ENCODE measurements at places on chromosomes 1 and 21. TPM values are rescaled to one million over a fixed set of nuclear protein-coding genes. Genes with fewer than 3 reads are reported as not detected.

Gene DENND2C
- total RNA-seq: 3.2 TPM

DNA sequence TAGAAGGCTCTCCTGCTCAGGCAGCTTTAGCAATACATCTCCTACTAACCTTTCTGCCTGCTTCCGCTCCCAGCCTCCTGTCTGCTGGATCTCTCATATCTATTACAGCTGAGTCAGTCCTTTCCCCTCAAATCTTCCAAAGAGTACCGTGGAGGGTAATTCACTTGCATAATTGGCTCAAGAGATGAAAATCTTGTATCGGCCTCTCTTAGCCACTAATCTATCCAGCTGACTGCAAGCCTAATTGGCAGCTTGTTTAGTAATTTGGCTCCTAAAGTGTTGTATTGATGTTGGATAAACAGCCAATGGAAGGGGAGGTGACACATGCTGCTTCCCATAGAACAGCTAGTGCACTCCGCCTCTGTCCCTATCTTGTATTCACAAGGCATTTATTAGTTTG is 195.7 kb downstream of the GPATCH2 start:
- H3K36me3 ChIP-seq: no peaks in the 10 kb centered on the region
- no peaks in the 10 kb centered on the region for H3K4me1 ChIP-seq

DNA sequence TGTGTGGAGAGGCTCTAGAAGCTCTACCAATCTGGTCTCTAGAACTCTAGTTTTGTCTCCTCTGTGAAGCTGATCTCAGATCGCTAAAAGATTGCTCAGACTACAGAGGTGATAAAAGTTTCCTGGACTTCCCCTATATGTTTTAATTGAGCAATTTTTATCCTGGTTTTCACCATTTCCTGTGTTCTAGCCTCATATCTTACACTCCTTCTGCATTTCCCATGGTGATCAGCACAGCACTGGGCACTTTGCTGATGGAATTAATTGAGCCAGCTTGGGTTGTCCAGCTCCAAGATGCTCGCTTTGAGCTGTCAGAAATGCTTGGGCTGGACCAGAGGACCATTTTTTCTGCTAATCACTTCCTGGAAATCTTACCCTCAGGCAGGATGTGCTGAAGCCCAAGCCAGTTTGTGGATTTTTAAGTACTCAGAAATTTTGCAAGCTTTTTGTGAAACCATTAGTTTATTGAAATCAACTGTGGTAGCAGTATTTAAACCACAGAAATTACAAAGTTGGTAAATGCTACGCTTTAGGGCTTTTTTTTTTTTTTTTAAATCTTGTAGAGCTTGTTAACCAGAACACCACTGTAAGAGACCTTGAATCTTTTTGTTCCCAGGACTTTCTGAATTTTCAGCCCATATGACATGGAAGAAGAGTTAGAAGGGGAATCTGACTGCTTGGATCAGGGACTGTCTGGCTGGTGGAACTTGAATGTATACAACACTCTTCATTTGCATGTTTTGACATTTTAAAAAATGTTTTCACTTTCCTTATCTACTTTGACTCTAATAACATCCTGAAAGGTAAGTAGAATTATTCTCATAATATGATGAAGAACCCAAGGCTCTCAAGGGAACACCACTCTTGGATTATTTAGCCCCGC is 28.4 kb downstream of the CD48 start:
- H3K27ac ChIP-seq: no peak overlapping the region
- H3K36me3 ChIP-seq: no peaks in the 10 kb centered on the region
- no peak overlapping the region for H3K4me3 ChIP-seq
- no peaks in the 10 kb centered on the region for H3K4me1 ChIP-seq

DNA sequence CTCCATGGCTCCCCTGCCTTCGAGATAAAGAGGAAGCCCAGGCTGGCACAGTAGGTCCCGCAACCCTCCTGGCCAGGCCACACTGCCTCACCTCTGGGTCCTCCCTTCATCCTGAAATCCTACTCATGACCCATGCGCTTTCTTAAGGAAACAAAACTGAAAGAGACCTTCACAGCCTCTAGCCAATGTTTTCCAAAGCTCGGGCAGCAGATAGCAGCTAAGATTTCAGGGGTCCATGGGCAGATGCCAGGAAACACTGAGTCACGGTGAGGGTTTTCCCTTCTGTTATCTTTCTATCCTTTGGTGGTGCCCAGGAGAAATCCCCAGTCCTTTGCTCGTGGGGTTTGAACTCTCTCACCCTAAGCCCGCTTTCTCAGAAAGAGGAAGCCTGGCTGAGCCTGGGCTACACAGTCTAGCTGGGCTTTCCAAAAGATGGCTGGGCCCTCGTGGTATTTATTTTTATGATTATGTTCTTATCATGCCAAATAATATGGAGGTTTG is 26.6 kb downstream of the TTC39A start:
- H3K4me3 ChIP-seq: no peak overlapping the region
- H3K36me3 ChIP-seq: no peaks in the 10 kb centered on the region
- H3K27me3 ChIP-seq: no peaks in the 10 kb centered on the region
- no peak overlapping the region for H3K27ac ChIP-seq
- DNase-seq: peak; percentile 54

DNA sequence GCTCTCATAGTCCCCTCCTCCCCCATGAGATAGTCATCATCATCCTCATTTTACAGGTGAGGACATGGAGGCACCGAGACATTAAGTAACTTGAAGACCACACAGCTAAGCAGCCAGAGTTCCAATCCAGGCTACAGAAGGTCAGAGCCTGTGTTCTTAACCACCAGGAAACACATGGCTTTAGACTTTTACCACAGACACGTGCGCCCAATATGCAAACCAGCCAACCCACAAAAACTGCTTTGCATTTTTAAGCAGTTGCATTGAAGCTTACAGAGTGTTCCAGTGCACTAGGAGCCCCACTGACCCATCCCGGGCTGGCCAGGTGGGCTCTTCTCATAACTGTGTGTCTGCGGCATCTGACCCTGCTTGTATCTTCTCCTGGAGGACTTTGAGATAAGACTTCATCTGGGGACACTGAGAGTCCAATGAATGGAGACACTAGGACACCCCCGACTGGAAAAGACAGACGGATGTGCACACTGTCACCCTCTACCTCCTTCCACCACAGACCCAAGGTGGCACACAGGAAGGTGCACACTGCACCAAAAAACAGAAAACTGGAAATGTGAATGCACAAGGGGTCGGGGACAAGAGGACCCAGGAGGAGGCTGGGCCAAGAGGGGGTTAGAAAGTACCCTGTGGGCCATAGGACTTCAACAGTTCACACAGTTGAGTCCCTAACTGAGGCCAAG is 56.4 kb downstream of the ETS2 start:
- no peaks in the 10 kb centered on the region for H3K4me1 ChIP-seq
- H3K36me3 ChIP-seq: no peaks in the 10 kb centered on the region
- no peaks in the 10 kb centered on the region for H3K27me3 ChIP-seq
- no peak overlapping the region for H3K4me3 ChIP-seq

DNA sequence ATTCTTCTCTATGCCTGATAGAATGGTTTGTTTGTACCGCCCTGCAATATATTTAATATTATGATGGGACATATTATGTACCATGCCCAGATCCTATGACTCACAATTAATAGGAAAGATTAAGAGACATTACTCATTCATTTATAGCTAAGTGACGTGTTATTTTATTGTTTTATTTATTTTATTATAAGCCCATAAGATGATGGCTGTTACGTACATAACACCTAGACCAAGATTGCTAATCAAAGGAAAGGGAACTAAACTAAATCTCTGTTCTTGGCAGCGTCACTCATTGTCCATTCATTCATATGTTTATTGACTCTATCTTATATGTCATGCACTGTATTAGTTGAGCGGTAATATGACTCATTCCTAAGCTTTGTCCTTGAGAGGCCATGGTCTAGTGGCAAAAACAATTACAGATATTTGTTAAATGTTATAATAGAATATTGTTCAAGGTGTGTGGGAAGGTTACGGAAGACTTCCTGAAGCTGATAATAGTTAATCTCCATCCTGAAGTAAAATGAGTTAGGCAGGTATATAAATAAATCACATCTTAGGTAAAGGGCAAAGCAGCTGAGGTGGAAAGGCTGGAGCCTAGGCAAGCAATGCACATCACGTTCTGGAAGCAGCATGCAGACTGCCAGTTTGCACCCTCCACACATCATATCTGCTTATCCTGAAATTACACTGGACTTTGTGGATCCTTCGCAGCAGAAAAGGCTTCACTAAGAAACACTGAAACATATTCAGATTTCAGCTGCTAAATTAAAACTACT is 16.6 kb upstream of the CD55 start:
- no peak overlapping the region for H3K4me3 ChIP-seq
- no peaks in the 10 kb centered on the region for H3K36me3 ChIP-seq
- H3K27me3 ChIP-seq: no peaks in the 10 kb centered on the region
- peaks cover 8% of the 10 kb centered on the region for H3K4me1 ChIP-seq
